GF-D8 (cell line): ENCODE measurements at places on chromosomes 1 and 21.

GRCh38 chr21:16285605-16286126 is 555.9 kb downstream of the USP25 start:
- DNase-seq = no peak

DNA sequence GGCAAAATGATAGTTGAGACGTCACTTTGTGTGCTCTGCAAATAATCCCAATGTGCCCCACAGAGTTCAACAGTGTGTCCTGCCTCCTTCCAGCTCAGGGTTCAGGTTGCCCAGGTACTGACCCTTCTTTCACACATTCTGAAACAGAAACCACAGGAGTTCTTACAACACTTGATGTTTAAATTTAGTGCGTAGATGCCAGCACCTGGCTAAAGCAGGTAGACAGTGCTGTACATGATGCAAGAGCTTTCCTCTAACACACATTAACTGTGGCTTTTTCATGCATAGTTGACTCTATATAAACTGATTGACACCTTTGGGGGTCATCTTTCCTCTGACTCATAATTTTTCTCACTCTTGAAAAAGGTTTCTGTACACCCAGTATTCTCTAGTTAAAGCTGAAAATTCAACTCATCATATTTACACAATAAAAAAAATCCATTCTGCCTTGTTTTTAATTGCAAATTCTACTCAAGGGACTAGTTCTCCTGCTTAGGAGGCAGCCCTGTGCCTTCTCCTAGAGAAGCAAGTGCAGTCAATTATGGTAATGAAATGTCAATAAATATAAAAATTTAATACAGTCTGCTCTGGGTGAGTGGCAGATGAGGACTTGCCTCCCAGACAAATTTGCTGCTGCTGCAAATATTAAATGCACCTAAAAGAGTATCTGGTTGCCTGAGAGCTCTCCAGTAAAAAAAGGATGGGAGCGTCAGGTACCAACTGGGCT is 91.4 kb downstream of the NR5A2 start:
- DNase-seq = no peak

- no peak for DNase-seq
Observed at GRCh38 chr1:174795806-174796205, 203.9 kb upstream of the CACYBP start.

GRCh38 chr1:108043707-108044106 is 78.7 kb upstream of the VAV3 start:
- peak; percentile 31 for DNase-seq

GRCh38 chr1:110668549-110668948 is 6.2 kb downstream of the KCNA3 start:
- DNase-seq = no peak

DNA sequence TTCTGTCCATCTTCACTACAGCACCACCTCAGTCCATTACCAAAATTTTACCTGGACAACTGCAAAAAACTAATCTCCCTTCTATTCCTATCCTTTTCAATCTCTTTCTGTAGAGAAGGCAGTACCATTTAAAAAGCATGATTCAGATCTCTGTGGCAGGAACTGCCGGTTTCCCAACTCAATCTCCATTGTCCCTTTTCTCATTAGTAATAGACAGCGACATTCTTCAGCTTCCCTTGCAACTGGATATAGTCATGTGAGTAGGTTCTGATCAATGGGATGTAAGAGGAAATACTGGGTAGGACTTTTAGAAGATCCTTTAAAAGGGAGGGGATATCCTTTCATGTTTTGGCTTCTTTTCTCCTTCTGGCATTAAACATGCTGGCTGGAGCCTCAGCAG is 74.9 kb downstream of the ADCY10 start:
- DNase-seq = no peak

DNA sequence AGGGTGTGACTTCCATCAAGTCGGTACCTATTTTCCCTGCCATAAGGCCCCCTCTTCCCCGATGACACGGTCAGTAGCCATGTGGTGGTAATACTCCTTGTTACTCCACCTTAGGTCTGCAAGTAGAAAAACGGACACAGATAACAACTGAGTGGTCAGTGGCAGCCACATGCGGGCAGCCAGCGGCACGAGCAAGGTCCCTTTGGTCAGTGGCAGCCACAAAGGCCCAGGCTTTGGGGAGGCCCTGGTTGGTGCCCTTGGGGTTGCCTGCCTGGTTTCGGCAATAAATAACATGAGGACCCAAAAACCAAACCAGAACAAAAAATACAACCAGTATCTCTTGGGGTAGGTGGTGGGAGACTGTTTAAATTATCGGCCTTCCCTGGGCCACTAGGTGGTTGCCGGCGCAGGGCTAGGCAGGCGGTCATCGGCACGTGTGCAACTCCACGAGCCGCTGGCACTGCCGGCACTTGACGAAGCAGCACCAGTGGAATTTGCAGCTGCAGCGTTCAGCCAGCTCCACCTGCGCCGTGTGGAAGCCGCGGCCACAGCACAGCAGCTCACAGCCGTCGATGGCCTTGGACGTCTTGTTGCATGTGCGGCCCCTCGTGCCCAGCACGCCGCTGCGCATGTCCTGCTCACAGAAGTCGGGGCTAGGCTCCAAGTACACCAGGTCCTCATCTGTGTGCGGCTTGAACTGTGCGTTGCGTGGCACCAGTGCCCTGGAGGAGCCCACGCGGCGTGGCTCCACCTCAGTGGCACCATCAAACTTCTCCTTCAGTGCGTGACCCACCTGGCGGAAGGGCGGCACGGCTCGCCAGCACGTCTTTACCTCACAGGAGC is 23.1 kb downstream of the WNT4 start:
- no peak for DNase-seq

DNA sequence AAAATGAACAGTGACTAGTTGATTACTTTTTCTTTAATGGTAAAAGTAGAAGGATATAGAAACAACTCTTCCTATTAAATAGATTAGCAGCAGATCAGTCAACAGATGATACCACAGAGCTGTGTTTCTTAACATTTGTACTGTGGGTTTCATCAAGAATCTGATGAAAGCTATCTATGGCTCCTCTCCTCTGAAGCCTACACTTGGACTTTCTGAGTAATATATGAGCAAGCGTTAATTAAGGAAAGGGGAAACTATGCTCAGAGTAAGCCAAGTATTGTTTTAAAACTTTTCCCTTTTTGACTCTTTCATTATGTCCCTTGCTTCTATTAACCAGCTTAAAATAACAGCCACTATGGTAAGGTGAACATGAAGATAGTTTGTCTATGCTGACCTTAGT is 10.8 kb downstream of the ARID4B start:
- peak; percentile 12 for DNase-seq

GRCh38 chr1:175449306-175449705 is 256.7 kb upstream of the KIAA0040 start:
- no peak for DNase-seq

DNA sequence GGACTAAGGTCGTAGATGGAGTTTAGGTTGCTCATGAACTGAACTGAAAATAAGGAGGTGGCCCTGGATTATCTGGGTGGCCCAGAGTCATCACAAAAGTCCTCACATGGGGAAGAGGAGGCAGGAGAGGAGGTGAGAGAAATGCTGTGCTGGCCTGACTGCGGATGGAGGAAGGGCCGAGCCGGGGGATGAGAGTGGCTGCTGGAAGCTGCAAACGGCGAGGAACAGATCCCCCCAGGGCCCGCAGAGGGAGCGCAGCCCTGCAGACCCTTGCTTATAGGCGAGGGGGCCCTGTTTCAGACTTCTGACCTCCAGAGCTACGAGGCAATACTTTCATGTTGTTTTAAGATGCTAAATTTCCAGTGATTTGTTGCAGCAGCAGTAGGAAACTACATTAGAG is 102.7 kb upstream of the C1orf174 start:
- no peak for DNase-seq

DNA sequence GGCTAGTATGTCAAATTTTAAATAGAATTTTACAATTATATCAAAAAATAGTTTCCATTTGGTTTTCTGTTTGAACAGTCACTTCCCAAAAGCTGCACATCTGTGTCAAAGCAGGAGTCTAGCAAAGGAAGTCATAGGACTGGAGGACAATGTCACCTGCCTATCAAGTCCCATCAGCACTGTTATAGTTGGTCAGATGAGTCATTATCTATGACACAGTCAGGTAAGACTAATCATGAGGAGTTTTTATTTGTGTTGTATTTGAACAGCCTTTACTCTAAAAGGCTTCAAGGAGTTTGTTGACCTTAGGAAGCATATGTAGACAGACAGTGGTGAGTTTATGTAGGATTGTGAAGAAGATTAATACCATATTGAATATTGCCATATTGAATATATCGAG is 74.2 kb upstream of the QSOX1 start:
- DNase-seq = no peak

- no peak for DNase-seq
Observed at GRCh38 chr1:210527091-210527490, 198.4 kb downstream of the HHAT start.

DNA sequence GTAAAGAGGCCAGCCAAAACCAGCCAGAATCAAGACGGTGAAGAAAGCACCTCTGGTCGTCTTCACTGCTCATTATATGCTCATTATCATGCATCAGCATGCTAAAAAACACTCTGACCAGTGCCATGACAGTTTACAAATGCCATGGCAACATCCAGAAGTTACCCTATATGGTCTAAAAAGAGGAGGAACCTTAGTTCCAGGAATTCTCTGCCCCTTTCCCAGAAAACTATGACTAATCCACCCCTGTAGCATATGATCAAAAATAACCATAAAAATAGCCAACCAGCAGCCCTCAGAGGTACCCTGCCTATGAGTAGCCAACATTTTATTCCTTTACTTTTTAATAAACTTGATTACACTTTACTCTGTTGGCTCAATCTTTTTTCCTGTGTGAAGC is 34.2 kb upstream of the PBX1 start:
- DNase-seq = no peak

DNA sequence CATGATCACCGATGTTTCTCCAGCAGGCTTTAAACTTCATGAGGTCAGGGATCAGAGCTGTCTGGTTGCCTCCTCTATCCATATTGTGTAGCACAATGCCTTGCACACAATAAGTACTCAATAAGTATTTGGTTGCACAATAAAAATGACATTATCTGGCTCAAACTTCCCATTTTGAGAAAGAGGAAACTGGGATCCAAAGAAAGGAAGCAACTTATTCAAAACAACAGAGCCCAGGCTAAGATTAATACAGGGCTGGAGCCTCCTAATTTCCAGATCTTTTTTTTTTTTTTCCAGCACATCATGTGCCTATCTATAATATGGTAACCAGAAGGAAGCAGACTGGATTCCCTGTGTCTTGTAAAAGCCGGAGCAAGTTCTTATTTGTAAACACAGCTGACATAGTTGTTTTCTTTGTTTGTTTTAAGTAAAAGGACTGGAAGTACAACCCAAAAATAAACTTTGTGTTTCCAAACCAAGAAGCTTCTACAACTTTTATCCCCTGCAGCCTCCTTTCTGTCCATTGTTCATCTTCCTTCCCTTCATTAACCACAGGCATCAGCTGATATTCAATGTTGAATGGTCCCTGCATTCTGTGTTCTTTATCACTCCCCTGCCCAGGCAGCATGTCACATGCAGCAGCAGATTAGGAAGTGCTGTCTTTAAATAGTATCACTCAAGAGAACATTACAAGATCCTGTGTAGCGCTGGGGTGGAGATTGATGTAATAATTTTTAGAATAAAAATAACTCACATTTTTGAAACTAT is 71.2 kb upstream of the HOOK1 start:
- no peak for DNase-seq

DNA sequence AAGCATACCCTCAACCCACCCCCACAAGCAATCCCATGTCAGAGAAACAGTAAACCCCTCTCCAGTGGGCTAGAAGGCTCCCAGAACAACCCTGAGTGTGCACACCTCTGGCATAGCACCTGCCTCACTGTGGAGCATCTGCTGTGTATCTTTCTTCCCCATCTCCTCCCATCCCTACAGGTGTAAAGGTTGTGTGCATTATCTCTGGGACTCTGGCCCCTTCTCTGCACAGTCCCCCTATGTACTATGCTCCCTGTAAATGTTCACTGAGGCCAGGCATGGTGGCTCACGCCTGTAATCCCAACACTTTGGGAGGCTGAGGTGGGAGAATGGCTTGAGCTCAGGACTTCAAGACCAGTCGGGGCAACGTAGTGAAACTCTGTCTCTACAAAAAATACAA is 700 bp upstream of the CACNA1S start:
- no peak for DNase-seq

DNA sequence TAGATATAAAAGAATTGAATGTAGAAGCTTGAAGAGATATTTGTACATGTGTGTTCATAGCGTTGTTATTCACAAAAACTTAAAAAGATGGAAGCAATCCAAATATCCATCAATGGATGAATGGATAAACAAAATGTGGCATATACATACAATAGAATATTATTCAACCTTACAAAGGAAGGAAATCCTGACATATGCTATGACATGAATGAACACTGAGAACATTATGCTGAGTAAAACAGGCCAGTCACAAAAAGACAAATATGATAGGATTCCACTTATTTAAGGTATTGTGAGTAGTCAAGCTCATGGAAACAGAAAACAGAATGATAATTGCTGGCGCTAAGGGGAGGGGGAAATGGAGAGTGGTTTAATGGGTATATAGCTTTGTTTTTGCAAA is 47.0 kb upstream of the DYRK1A start:
- DNase-seq = no peak

DNA sequence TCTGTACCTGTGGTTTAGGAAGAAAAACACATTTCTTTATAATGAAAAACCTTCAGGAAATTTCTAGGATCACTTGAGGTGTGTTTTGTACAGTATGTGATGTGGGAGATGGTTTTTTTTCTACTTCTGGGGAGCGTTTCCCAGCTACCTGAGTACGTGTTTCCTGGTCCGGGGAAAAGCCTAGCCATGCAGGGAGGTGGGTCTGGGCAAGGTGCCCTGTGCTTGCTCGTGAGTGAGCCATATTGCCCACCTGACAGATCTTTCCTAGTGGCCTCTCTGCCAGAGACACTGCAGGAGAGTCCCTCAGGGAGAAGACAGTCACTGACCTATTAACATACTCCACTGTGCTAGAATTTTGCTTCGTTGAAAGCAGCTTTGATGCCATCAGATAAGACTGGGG is 41.3 kb downstream of the TRPM2 start:
- no peak for DNase-seq
